ENCODE measurements at places on chromosomes 7 and 10. TPM values are rescaled to one million over a fixed set of nuclear protein-coding genes. Genes with fewer than 3 reads are reported as not detected.

GRCh38 chr7:36367561-36368077 is 22.0 kb upstream of the ANLN start:
- no peak for DNase-seq
- H3K27ac ChIP-seq: no peak overlapping the region
- no peaks in the 10 kb centered on the region for H3K27me3 ChIP-seq

DNA sequence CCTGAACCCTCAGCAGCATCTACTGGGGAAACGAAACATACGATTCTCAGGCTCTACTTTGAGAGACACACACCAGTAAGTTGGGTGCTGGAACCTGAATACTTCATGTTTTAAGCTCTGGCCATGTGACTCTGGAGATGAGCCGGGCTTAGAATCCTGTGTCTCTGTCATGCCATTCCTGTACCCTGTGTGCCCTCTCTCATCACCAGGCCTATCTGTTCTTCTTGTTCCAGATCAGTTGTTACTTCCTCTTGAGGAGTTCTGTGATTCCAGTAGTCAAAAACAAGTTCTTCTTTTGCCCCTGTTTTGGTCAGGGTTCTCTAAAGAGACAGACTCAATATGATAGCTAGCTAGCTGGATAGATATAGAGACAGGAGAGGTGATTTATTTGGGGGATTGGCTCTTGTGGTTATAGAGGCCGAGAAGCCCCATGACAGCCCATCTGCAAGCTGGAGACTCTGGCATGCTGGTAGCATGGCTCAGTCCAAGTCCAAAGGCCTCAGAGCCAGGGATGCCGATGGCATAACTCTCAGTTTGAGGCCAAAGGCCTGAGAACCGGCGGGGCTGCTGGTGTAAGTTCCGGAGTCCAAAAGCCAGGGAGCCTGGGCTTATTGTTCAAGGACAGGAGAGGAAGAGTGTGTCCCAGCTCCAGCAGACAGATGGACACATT is 54.3 kb downstream of the CHN2 start:
- no peaks in the 10 kb centered on the region for H3K27me3 ChIP-seq
- H3K36me3 ChIP-seq: no peaks in the 10 kb centered on the region
- no peak for DNase-seq
- no peak overlapping the region for H3K27ac ChIP-seq
- H3K4me3 ChIP-seq: no peak overlapping the region

DNA sequence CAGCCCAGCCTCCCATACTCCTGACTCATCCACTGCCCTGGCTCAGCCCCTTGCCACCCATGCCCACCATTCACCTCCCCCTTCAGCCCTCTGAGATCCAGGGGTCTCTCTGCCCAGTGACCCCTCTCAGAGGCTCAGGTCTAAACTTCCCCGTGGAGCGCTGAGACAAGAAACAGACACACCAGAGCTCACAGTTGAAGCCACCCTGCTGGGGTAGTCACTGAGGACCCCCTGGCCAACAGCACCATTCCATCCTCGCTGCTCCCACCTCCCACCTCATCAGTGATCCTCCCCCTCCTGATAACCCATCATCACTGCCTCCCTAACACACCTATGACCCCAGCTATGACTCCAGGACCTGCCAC is 100.7 kb downstream of the GRID1 start:
- no peak overlapping the region for H3K27ac ChIP-seq
- H3K27me3 ChIP-seq: no peaks in the 10 kb centered on the region
- DNase-seq: no peak

DNA sequence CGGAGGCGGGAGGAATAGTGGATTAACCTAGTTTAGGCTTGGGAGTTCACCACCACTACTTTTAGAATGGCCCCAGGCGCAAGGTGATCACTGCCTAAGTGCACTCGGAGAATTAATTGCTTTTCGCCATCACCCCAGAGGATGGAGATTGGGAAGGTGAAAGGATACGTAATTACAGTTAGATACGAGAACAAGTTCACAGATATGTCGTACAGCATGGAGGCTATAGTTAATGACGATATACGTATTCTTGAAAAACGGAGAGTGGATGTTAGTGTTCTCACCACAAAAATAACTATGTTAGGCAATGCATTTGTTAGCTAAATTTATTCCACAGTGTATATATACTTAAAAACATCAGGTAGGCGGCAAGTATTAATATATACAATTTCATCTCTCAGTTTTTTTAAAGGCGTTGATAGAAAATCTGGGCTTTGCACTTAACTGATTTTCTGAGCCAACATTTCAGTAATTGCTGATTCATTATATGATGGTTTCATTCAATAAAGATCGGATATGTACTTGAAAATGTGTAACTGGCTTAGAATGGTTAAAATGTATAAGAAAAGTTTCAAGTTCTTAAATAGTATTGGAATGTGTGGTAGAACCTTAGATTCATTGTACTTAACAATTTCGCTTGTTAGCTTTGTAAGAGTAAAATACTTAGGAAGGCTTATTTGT is 683 bp downstream of the CDC123 start:
- H3K27me3 ChIP-seq: no peaks in the 10 kb centered on the region
- peaks cover 4% of the 10 kb centered on the region for H3K36me3 ChIP-seq
- H3K4me1 ChIP-seq: peaks cover 6% of the 10 kb centered on the region
- no peak overlapping the region for H3K27ac ChIP-seq
- peak overlapping the region; percentile 93 for H3K4me3 ChIP-seq

The C7orf57 gene
- total RNA-seq: not detected

GRCh38 chr7:105387508-105388355 is 989 bp downstream of the SRPK2 start:
- no peaks in the 10 kb centered on the region for H3K27me3 ChIP-seq
- no peak overlapping the region for H3K27ac ChIP-seq
- DNase-seq: peak; percentile 85
- no peaks in the 10 kb centered on the region for H3K4me1 ChIP-seq

GRCh38 chr7:74216361-74216761 is 6.6 kb downstream of the LAT2 start:
- no peak overlapping the region for H3K27ac ChIP-seq
- H3K36me3 ChIP-seq: no peaks in the 10 kb centered on the region
- H3K27me3 ChIP-seq: no peaks in the 10 kb centered on the region
